ENCODE measurements at places on chromosomes 2 and 18.

- DNase-seq: no peak
Measured at GRCh38 chr2:137493261-137493660, 471.0 kb upstream of the HNMT start.

- no peak for DNase-seq
Measured at GRCh38 chr2:20313659-20314058, 37.0 kb downstream of the PUM2 start.

DNA sequence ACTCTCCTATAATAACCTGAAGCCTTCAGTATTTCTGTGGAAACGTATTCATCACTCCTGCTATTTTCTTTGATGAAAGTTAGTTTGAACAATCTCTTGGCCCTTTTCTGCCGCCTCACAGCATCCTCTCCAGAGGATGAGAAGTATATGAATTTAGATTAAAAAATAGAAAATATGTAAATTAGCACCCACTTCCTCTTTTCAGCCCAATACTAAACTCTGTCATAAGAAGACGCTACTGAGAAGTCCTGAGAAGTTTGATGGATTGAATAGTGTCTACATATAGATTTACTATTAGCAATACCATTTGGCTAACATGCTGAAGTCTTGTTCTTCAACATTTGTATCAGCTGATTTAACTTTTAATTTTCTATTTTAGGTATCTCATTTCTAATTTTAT is 526.4 kb upstream of the SPHKAP start:
- no peak for DNase-seq

GRCh38 chr2:18381386-18381785 is 179.1 kb downstream of the RDH14 start:
- DNase-seq: no peak

- no peak for DNase-seq
Measured at GRCh38 chr2:118457951-118458350, 369.7 kb downstream of the INSIG2 start.

GRCh38 chr2:240556553-240557100 is 1.2 kb downstream of the ANKMY1 start:
- DNase-seq: peak; percentile 68

DNA sequence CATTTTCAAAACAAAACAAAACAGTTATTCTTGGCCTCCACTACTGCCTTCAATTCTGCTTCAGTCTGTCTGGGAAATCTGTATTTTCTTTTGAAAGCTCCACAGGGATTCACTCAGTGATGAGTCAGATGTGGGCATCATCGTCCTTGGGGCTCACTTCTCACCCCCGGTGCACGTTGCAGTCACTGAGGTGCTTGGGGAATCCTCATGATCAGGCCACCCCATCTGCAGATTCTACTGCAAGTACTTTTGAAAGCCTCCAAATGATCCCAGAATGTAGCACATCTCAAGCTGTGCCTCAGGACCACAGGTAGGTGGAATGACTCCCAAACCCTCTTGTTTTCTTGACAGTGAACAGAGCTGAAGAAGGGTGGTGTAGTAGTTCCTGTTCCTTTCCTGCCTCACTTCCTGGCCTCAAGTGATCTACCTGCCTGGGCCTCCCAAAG is 34.3 kb downstream of the LPIN2 start:
- DNase-seq: peak; percentile 28
